ENCODE measurements at places on chromosomes 7 and 10.
A peak's percentile ranks its signal among the peaks of the same experiment; 100 is the strongest.

DNA sequence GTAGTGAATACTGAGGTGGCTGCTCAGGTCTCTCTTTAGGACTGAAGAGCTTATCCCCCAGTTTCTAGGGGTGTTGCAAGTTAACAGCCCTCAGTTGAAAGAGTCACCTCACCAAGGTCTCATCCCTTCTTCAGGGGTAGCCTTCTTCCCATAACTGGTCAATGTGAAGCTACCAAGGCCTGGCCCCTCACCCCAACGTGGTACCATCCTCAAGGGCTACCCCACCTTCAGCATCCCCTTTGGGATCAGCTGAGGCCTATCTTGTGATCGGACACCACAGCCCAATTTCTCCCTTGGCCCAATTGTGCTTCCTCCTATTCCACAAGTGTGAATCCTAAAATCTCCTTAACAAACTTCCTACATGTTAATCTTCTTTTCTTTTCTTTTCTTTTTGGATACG lies 289.5 kb upstream of the MKLN1 start:
- peaks cover 25% of the 10 kb centered on the region for H3K4me1 ChIP-seq
- no peaks in the 10 kb centered on the region for H3K27me3 ChIP-seq
- H3K27ac ChIP-seq, result peak overlapping the region; percentile 14
- no peak for DNase-seq
- no peak overlapping the region for H3K4me3 ChIP-seq

DNA sequence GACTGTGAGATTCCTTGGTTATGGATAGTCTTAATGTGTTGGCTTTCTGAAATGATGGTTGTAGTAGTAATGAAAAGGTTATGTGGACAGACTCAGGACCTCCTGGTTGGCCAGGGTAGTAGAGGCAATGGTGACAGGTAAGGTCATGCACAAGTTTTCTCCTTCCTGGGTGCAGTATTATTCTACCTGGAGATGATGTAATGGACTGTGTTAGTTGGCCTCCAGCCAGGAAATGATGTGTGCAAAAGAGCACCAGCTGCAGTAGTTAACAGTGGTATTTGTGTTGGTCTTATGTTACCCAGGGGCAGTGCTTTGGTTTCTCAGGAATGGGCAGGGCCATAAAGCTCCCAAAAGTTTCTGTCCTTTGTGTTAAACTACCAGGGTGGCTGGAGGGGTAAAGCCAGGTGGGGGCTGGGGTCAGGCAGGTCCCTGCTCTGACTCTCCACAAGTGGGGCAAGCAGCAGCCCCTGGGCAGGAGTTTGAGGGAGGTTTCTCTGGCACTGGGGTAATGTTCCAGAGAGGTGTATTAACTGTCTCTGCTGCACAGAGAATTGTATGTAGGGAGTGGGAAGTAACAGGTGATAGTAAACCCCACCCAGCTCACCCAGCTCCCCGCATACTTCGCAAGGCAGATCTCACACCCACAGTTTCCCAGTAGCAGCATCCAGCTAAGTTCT lies 36.3 kb downstream of the GPR22 start:
- DNase-seq, result no peak
- no peaks in the 10 kb centered on the region for H3K4me1 ChIP-seq
- no peak overlapping the region for H3K27ac ChIP-seq

GRCh38 chr7:46713868-46714596 lies 793.0 kb upstream of the IGFBP3 start:
- H3K36me3 ChIP-seq, result no peaks in the 10 kb centered on the region
- H3K27ac ChIP-seq, result no peak overlapping the region
- H3K4me3 ChIP-seq, result no peak overlapping the region
- no peaks in the 10 kb centered on the region for H3K27me3 ChIP-seq

GRCh38 chr7:91326516-91327199 lies 62.4 kb downstream of the FZD1 start:
- no peak for DNase-seq
- no peak overlapping the region for H3K27ac ChIP-seq
- H3K4me3 ChIP-seq, result no peak overlapping the region
- H3K36me3 ChIP-seq, result no peaks in the 10 kb centered on the region
- H3K27me3 ChIP-seq, result no peaks in the 10 kb centered on the region

DNA sequence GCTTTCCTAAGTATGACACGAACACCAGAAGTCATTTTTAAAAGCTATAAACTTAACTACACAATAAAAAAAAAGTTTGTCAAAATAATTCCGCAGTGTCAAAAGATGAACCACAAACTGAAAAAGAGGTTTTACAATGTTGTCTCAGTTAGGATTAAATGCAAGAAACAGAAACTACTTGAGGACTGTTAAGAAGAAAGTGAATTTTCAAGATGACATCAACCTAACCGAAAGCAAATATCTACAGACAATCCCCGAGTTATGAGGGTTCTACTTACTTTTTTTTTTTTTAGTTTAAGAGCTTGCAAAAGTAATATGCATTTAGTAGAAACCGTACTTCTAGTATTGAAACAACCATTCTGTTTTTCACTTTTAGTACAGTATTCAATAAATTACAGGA lies 62.3 kb downstream of the TFPI2 start:
- no peaks in the 10 kb centered on the region for H3K27me3 ChIP-seq
- H3K36me3 ChIP-seq, result no peaks in the 10 kb centered on the region
- no peak overlapping the region for H3K4me3 ChIP-seq
- no peaks in the 10 kb centered on the region for H3K4me1 ChIP-seq
- no peak for DNase-seq

- no peaks in the 10 kb centered on the region for H3K27me3 ChIP-seq
- no peak overlapping the region for H3K4me3 ChIP-seq
- H3K4me1 ChIP-seq, result no peaks in the 10 kb centered on the region
- no peaks in the 10 kb centered on the region for H3K36me3 ChIP-seq
- DNase-seq, result no peak
Measured at GRCh38 chr10:49758249-49758930, 3.7 kb downstream of the OGDHL start.

DNA sequence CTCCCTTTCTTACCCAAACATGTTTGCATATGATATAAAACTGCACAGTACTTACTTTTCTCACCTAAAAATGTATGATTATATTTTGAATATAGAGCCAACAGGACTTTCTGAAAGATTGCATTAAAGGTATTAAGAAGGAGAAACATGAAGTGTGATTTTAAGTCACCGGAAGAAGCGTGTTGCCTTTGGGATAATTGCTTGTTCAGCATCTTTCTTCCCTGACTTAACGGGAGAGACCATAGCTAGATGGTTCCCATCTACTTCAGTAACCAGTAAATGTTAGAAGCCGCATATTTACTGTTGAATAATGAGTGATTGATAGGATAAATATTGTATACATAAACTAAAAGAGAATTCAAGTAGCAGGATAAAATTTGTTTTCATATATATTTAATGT lies 197.1 kb downstream of the NRG3 start:
- no peak overlapping the region for H3K27ac ChIP-seq
- no peak overlapping the region for H3K4me3 ChIP-seq
- H3K4me1 ChIP-seq, result no peaks in the 10 kb centered on the region
- no peaks in the 10 kb centered on the region for H3K36me3 ChIP-seq

DNA sequence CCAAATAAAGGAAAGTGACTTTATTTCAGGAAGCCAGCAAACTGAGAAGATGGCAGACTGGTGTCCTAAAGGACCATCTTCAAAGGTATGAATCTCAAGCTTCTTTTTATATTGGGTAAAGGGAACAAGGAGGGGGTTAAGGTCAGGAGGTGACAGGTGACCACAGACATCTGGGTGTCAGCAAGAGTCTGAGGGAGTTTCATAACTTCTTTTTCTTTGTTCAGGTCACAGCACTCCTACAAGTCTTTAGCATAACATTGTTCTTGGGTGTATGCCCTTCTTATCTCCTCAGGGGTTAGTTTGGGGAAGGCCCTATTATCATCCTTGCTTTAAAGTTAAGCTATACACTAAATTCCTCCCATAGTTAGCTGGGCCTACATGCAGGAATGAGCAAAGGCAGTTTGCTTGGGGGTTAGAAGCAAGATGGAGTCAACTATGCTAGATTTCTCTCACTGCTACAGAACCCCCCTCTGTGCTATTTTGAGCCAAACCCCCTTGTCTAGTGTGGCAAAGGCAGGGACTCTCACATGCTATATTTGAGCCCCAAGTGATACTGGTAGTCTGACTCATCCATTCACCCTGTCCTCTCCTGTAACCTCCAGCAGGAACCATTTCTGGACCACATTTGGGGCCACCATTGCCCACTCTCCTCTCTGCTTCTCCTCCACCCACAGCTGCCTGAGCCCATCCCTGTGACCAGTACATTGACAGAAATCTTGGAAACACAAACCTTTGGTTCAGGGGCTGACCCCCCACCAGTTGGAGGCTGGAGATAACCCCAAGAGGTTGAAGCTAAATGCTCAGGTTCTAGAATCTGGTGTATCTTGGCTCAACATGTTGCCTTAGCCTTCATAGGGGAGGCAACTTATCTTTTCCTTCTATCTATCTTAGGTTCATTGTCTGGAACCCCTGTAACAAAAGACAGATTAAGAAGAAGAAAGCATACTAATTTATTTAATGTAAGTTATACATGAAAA lies 55.5 kb upstream of the LRGUK start:
- no peak overlapping the region for H3K4me3 ChIP-seq
- H3K27ac ChIP-seq, result no peak overlapping the region
- H3K36me3 ChIP-seq, result no peaks in the 10 kb centered on the region
- no peaks in the 10 kb centered on the region for H3K4me1 ChIP-seq
- H3K27me3 ChIP-seq, result no peaks in the 10 kb centered on the region
- DNase-seq, result no peak

DNA sequence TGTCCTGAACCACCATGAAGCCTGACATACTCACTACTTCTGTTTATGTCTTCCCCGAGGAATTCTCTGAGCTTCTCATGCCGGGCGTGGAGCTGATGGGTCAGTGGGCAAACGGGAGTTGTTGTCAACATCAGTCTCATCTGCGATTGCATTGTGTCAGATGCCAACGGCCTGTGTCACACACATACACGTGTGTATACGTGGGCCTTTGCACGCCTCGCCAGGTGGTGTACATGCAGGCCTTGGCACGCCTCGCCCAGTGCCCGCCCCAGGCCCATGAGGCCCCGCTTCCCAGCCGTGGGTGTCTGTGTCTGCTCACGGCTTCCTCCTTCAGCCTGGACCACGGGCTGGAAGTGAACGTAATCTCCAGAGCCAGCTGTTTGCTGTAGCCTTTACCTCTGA lies 7.5 kb upstream of the CSGALNACT2 start:
- H3K4me3 ChIP-seq, result no peak overlapping the region
- H3K27ac ChIP-seq, result no peak overlapping the region
- no peaks in the 10 kb centered on the region for H3K4me1 ChIP-seq
- DNase-seq, result no peak

GRCh38 chr7:7851381-7851780 lies 117.2 kb upstream of the GLCCI1 start:
- no peak overlapping the region for H3K4me3 ChIP-seq
- H3K4me1 ChIP-seq, result no peaks in the 10 kb centered on the region
- no peak for DNase-seq
- H3K36me3 ChIP-seq, result no peaks in the 10 kb centered on the region
- H3K27ac ChIP-seq, result no peak overlapping the region
- H3K27me3 ChIP-seq, result no peaks in the 10 kb centered on the region

GRCh38 chr7:728602-729001 lies 1.5 kb upstream of the PRKAR1B start:
- H3K36me3 ChIP-seq, result peaks cover 16% of the 10 kb centered on the region
- no peaks in the 10 kb centered on the region for H3K27me3 ChIP-seq
- peaks cover 4% of the 10 kb centered on the region for H3K4me1 ChIP-seq
- H3K4me3 ChIP-seq, result peak overlapping the region; percentile 78
- no peak overlapping the region for H3K27ac ChIP-seq
- no peak for DNase-seq

DNA sequence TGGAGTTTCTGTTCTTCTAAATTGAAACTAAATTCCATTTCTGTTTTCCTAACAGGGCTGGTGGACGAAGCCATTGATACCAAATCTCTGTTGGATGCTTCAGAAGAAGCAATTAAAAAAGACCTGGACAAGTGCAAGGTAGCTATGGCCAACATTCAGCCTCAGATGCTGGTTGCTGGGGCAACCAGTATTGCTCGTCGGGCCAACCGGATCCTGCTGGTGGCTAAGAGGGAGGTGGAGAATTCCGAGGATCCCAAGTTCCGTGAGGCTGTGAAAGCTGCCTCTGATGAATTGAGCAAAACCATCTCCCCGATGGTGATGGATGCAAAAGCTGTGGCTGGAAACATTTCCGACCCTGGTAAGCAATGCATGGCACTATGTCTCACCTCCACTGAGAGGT lies 45.6 kb downstream of the AP3M1 start:
- DNase-seq, result no peak
- no peaks in the 10 kb centered on the region for H3K27me3 ChIP-seq
- H3K27ac ChIP-seq, result no peak overlapping the region
- H3K4me1 ChIP-seq, result no peaks in the 10 kb centered on the region

DNA sequence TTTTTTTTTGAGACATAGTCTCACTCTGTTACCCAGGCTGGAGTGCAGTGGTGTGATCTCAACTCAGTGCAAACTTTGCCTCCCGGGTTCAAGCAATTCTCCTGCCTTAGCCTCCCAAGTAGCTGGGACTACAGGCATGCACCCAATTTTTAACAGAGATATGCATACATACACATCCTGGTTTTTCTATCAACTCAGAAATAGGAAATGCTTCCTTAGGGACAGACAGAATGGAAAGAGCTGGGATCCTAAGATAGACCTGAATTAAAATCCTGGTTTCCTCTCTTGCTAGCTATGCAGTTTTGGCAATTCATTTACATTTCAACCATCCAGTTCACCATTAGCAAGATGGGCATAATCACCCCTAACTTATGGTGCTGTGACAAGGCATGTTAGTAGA lies 347.5 kb downstream of the GPAM start:
- no peaks in the 10 kb centered on the region for H3K36me3 ChIP-seq
- no peaks in the 10 kb centered on the region for H3K4me1 ChIP-seq
- no peak overlapping the region for H3K4me3 ChIP-seq
- no peak overlapping the region for H3K27ac ChIP-seq
- no peak for DNase-seq
- no peaks in the 10 kb centered on the region for H3K27me3 ChIP-seq

DNA sequence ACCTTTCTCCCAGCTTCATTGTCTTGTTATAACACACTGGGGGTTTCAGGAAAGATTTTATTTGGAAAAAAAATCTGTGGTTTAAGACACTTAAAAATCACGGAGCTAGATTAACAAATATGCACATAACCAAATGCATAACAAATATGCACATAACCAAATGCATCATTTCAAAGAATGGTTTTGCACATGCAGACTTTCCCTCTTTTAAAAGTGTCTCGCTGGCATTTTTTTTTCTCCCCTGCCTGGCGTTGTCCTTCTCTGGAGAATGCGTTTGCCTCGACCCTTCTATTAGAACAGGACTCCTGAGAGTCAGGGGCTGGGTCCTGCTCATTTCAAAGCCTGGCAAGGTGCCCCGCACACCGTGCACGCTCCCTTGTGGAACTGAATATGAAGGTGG lies 42.7 kb upstream of the LOXL4 start:
- no peak for DNase-seq
- H3K4me1 ChIP-seq, result no peaks in the 10 kb centered on the region
- no peaks in the 10 kb centered on the region for H3K36me3 ChIP-seq
- no peak overlapping the region for H3K4me3 ChIP-seq
- no peak overlapping the region for H3K27ac ChIP-seq
- H3K27me3 ChIP-seq, result no peaks in the 10 kb centered on the region

GRCh38 chr10:46550076-46550790 lies 6.2 kb downstream of the GPRIN2 start:
- no peak overlapping the region for H3K27ac ChIP-seq
- no peaks in the 10 kb centered on the region for H3K27me3 ChIP-seq
- no peak overlapping the region for H3K4me3 ChIP-seq
- H3K36me3 ChIP-seq, result no peaks in the 10 kb centered on the region
- no peaks in the 10 kb centered on the region for H3K4me1 ChIP-seq

Measured in ascending aorta (tissue), 2 donors.